Left hindlimb (tissue), 1 donor: ENCODE measurements at places on chromosomes 16 and 17.

GRCh38 chr17:49018116-49018612 lies 21.0 kb downstream of the IGF2BP1 start:
- DNase-seq: no peak

DNA sequence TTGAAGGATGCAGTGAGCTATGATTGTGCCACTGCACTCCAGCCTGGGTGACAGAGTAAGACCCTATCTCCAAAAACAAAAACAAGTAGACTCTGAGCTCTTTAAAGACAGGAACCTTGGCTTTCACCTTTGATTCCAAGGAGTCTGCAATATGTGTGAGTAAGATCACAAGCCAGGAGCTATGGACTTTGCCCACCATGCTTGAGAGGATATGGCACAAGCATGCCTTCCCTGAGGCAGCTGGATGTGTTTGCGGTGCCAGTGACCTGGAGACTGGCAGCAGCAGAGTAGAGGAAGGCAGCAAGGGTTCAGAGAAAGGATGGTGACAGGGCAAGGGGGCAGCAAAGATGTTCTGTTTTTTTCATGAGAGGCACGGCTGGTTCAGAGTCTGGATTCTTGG lies 14.5 kb upstream of the PRKCA start:
- no peak for DNase-seq

DNA sequence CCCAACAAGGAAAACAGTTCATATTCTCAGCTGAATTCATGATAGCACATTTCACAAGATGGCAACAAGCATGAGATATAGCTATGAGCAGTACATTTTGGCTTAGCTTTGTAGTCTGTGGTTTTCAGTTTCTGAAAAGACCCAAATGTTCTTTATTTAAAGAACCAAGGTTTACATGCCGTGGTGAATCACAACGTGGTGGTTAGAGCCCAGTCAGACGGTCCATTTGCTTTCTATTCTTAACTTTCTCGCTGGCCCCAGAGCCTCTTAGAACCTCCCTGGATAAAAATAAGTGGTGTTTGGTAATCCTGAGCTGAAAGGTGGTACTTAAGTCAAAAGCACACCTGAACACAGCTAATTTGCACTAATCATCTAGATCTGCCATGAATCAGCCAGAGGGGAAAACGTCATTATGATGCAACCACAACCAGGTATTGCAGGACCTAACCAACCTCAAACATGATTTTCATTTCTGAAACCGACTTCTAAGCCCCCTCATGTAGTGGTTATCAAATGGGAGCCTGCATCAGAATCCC lies 18.6 kb upstream of the HAPSTR1 start:
- no peak for DNase-seq

- no peak for DNase-seq
These were observed 40.1 kb upstream of the AMZ2 start for GRCh38 chr17:68207651-68208253.

DNA sequence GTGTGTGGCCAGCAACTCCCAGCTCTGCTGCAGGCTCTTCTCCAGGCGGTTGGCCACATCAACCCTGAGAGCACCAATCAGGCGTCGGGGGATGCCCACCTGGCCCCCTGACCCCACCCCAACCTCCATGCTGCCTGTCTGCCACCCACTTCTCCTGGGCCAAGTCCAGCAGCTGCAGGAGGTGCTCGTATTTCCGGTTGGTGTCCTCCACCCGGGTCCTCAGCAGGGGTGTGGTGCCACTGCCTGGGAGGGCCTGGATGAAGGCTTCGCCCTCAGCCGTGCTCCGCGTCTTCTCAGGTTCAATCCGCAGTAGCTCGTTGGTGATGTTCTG lies 44.6 kb downstream of the UBN1 start:
- DNase-seq: no peak

- DNase-seq: peak; percentile 55
These were observed 381.6 kb upstream of the ASIC2 start for GRCh38 chr17:33674685-33675084.

DNA sequence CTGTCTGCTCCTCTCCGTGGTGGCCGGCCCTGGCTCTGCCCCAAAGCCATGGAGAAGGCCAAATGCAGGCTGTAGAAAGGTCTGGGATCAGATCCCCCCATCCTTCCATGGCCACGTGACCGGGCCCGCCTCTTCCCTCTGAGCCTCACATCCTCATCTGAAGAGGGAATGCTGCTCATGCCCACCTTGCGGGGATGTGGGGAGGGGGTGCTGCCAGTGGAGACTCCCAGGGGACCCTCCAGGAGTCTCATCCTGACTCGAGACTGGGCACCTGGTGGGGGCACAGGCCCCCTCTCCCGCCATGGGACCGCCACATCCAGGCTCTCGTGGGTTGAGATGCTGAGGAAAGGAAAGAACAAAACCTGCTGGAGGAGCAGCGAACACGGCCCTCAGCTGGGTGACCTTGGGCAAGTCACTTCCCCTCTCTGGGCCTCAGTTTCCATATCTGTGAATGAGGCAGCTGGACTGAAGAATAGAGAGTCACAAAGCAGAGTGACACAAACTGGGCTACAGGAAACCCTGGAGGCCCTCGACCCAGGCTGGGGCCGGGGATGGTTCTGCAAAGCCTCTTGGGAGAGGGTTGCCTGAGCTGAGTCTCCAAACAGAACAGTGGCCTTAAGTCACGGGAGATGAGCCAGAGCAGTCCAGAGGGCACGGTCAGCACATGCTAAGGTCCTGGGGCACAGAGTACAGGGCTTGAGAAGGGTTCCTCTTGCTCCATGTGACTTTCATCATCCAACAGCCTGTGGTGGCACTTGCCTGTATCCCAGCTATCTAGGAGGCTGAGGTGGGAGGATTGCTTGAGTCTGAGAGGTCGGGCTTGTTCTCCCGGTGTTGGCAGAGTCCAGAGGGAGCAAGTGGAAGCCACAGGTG lies 30.1 kb downstream of the SOCS1 start:
- no peak for DNase-seq

DNA sequence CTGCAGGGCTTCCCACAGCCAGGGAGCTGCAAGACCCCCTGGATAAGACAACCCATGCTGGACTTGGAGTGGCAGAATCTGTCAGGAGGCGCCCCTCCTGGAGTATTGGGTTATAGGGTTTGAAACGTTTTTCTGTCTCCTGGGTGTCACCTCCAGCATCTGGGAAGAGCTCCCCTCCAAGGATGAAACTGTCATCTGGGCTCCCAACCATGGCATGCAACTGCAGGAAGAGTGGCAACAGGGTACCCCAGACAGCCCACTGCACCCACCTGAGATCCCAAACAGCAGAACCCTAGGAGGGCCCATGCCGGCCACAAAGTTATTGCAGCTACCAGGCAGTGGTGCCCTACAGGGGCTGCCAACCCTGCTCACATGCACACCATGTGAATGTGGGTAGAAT lies 636 bp upstream of the GSG1L start:
- DNase-seq: no peak

- no peak for DNase-seq
These were observed 3.7 kb upstream of the LYZL6 start for GRCh38 chr17:35947156-35947585.

DNA sequence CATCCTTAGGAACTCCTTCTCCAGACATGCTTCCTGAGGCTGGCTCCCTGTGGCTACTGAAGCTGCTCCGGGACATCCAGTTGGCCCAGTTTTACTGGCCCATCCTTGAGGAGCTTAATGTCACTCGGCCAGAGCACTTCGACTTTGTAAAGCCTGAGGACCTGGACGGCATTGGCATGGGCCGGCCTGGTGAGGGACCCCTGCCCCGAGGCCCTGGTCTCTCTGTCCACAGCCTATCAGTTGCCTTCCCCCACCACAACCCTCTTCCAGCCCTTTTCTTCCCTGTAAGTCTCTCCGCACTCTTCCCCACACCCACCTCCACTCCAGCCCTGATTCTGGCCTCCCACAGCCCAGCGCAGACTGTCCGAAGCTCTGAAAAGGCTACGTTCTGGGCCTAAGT lies 2.0 kb downstream of the TNK1 start:
- DNase-seq: no peak

GRCh38 chr17:78959803-78960202 lies 19.9 kb downstream of the LGALS3BP start:
- DNase-seq: no peak

DNA sequence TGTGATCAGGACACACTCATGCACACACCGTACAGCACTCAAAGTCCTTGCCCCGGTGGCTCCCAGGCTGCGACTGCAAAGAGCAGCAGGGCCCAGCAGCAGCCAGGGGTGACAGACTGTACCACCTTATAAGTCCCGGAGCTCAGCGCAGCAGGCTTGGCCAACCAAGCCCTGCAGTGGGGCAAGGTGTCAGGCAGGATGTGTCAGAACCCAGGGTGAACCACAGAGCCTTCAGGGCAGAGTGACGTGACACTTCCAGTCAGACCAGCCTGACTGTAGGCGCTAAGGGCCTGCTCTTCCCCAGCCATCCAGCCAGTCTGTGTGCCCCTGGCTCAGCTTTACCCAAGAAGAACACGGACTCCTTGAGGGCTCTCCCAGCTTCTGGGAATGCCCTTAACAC lies 204.1 kb downstream of the COPRS start:
- no peak for DNase-seq

GRCh38 chr16:49651996-49652395 lies 203.9 kb downstream of the ZNF423 start:
- no peak for DNase-seq

GRCh38 chr17:58370309-58370708 lies 18.3 kb upstream of the SUPT4H1 start:
- DNase-seq: no peak

DNA sequence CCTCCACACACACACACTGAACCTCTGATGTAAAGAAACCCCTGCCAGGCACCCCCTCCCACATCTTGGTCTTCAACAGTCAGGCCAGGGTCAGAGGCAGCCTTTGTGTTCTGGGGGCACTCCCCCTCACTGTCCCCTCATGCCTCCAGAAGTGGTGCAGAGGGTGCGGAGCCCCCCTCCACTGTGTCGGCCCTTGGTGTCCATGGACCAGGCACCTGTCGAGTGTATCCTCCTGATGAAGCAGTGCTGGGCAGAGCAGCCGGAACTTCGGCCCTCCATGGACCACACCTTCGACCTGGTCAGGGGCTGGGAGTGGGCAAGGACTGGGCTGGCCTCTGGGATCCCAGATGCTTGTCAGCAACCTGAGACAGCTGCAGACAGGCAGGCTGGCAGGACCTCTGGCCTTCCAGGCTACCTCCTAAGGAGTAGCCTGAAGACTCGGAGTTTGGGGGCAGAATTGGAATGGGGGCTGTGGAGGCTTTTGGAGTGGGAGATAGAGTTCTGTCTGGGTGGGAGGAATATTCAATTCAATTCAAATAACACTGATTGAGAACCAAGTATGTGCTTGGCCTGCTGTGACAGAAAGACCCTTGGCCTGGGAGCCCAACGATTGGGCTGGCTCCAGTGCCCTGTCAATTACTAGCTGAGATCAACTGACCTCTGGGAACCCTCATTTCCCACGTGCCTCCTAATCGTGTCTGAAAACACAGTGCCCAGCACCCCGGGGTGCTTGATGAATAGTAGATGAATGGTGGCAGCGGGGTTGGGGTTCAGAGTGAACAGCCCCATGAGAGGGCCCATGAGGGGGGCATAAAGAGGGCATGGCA lies 11.5 kb downstream of the GUCY2D start:
- DNase-seq: no peak

- no peak for DNase-seq
These were observed 32.1 kb downstream of the IST1 start for GRCh38 chr16:71927383-71927782.

GRCh38 chr17:1762901-1763898 lies 1.3 kb downstream of the SERPINF1 start:
- DNase-seq: peak; percentile 82

DNA sequence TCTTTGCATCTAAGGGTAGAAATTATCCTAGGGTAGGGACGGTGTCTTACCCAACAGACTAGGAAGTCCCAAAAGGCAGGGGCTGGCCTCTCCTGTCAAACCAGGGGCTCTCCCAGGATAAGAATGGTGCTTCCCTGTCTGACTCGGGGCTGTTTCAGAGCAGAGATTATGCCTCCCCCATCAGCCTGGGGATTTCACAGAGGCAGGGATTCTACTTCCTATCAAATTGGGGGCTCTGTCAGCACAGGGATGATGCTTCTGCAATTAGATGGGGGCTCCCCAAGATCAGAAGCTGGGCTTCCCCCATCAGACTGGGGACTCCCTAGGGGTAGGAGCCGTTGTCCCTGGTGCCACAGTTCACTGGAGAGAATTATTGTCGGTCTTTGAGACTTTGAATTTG lies 2.3 kb downstream of the NXPH3 start:
- no peak for DNase-seq

- DNase-seq: peak; percentile 63
These were observed 10.8 kb downstream of the LRRC59 start for GRCh38 chr17:50386510-50386909.

DNA sequence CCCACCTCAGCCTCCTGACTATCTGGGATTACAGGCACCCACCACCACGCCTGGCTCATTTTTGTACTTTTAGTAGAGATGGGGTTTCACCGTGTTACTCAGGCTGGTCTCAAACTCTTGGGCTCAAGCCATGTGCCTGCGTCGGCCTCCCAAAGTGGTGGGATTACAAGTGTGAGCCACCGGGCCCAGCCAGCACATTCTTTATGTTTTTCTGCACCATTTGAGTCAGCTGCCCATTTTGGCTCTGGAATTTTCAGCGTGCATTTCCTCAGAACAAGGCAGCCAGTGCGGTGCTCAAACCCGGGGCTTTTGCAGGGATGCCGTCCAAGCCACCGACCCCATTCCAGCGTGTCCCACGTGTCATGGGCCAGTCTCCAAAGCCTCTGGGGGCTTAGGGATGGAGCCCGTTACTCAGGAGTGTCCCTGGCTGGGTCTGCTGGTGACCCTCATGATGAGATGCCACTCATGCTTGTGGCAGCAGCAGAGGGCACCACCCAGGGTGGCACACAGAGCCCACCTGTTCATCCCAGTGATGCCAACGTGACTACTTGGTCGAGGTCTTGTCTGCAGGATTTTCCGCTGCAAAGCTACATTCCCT lies 3.7 kb upstream of the RAB40C start:
- DNase-seq: no peak

DNA sequence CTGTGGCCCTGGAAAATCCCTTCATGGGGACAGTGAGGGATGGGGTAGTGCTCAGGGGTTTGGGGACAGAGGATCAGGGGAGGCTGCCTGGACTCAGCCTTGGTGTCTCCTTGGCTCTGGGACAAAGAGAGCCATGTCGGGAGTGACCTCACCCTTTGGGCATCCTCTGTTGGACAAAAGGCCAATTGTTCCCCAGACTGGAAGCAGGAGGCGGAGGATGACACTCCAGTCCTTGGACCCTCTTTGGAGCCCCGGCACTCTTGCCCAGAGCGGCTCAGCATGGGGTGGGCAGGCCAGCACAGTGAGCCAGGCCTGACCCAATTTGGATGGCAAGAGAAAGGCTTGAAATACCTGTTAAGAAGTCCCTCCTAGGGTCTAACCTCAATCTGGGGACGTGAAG lies 39.4 kb upstream of the PHB1 start:
- no peak for DNase-seq

- no peak for DNase-seq
These were observed 26.3 kb downstream of the ERN1 start for GRCh38 chr17:64103391-64104364.
